ENCODE measurements at places on chromosomes 16 and 17.
A peak's percentile ranks its signal among the peaks of the same experiment; 100 is the strongest.

DNA sequence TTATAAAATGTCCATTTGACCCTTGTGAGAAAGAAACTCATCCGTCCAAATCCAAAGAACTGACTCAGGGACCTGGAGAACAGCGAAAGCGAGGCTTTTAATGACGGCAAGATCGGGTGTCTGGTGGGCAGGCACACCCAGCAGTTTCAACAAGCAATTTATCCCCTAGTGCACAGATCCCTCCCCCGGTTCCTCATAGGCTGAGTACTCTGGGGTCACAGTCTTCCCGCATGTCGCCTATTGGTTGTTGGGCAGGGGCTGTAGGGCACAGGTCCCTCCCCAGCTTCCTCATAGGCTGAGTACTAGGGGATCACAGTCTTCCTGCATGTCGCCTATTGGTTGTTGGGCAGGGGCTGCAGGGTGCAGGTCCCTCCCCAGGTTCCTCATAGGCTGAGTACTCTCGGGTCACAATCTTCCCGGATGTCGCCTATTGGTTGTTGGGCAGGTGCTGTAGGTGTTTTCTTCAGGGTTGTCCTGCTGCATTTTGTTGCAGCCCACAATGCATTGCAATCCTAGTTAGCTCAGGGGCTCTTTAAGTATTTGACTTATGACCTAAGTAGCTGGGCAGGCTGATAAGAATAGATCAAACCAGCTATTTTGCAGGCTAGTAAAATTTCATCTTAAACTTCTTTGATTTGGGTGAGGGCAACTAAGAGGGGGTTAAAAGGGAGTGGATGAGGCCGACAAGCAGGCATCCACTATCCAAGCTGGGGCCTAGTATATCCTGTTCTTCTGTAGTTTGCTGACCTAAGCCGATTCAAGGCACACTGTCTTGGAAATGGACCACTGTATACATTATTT, 3.6 kb upstream of the UTS2R start:
- H3K4me3 ChIP-seq: no peak overlapping the region
- peaks cover 15% of the 10 kb centered on the region for H3K4me1 ChIP-seq
- no peaks in the 10 kb centered on the region for H3K36me3 ChIP-seq
- H3K27ac ChIP-seq: no peak overlapping the region
- DNase-seq: no peak

- no peaks in the 10 kb centered on the region for H3K36me3 ChIP-seq
- no peak for DNase-seq
- H3K4me3 ChIP-seq: peak overlapping the region; percentile 43
- peaks cover 2% of the 10 kb centered on the region for H3K27me3 ChIP-seq
Observed at GRCh38 chr17:68460715-68461114, 3.4 kb upstream of the WIPI1 start.

GRCh38 chr17:62024866-62025265, 40.2 kb downstream of the MED13 start:
- H3K36me3 ChIP-seq: peaks cover 87% of the 10 kb centered on the region
- no peak overlapping the region for H3K4me3 ChIP-seq
- no peaks in the 10 kb centered on the region for H3K27me3 ChIP-seq
- DNase-seq: no peak

- H3K4me1 ChIP-seq: no peaks in the 10 kb centered on the region
- no peak for DNase-seq
- no peaks in the 10 kb centered on the region for H3K27me3 ChIP-seq
- no peak overlapping the region for H3K4me3 ChIP-seq
Observed at GRCh38 chr17:71067669-71068407, 898.5 kb downstream of the KCNJ2 start.
